Lower lobe of right lung (tissue), 2 donors: ENCODE measurements at places on chromosomes 16 and 17. TPM values are rescaled to one million over a fixed set of nuclear protein-coding genes. Genes with fewer than 3 reads are reported as not detected.

Gene TTLL6
- total RNA-seq, result 2.7 TPM

Gene MFAP4
- total RNA-seq, result 179 TPM

Gene ZNF778
- total RNA-seq, result 9.7 TPM

Gene MSLN
- total RNA-seq, result 42.6 TPM

- DNase-seq, result no peak
Observed at GRCh38 chr16:55035956-55036355, 105.3 kb downstream of the IRX5 start.

DNA sequence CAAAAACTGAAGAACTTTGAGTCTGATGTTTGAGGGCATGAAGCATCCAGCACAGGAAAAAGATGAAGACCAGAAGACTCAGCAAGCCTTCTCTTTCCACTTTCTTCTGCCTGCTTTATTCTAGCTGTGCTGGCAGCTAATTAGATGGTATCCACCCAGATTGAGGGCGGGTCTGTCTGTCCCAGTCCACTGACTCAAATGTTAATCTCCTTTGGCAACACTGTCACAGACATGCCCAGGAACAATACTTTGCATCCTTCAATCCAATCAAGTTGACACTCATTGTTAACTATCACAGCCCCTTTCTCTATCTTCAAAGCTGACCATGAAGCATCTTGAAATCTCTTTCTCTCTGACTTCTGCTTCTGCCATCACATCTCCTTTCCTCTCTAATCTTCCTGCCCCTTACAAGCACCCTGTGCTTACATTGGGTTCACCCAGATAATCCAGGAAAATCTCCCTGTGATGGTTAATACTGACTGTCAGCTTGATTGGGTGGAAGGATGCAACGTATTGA lies 115.9 kb upstream of the CDH13 start:
- no peak for DNase-seq
